ENCODE measurements at places on chromosomes 13 and 19. TPM values are rescaled to one million over a fixed set of nuclear protein-coding genes. Genes with fewer than 3 reads are reported as not detected.
A peak's percentile ranks its signal among the peaks of the same experiment; 100 is the strongest.

GRCh38 chr19:53916004-53916403, 6.9 kb downstream of the CACNG7 start:
- DNase-seq = no peak

DNA sequence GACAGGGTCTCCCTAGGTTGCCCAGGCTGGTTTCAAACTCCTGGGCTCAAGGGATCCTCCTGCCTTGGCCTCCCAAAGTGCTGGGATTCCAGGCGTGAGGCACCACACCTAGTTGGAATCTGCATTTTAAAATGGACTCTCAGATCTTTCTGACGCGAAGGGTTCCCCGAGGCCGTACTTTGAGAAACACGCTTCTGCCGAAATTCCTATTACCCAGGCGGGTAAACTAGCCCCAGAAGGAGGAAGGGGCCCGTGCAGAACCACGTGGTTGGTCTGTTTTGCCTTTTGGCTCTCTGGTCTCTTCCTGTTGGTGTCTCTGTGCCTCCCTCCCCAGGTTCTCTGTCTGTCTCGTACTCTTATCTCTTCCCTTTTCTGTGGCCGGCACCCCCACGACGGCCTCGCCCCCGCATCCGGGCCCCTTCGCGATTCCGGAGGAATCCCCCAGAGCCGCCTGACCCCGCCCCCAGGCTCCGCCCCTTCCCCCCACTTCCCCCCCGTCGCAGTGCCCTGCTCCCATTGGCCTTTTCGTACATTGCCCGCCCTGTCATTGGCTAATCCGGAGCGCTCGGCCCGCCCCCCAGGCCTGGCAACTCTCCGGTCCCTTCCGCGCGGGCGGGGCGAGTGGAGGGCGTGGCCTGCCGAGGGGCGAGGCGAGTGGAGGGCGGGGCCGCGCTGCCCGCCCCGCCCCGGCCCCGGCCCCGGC, at the start of gene TNFAIP8L1:
TNFAIP8L1 (plus strand) TSS at position 689 of the 703 bp plus-strand sequence. CDS start 12,354 bp downstream, outside the sequence.
- DNase-seq = peak; percentile 89

Gene DNASE2
- total RNA-seq = 3.4 TPM

GRCh38 chr13:35957996-35958395, 173.2 kb downstream of the DCLK1 start:
- DNase-seq = no peak

GRCh38 chr13:66992183-66992582, 238.0 kb downstream of the PCDH9 start:
- DNase-seq = no peak

Gene SYNGR4
- not detected for total RNA-seq
